Right kidney (tissue), 9 donors: ENCODE measurements at places on chromosomes 13 and 19.

GRCh38 chr13:83975655-83976165 is 93.4 kb upstream of the SLITRK1 start:
- no peak for DNase-seq

DNA sequence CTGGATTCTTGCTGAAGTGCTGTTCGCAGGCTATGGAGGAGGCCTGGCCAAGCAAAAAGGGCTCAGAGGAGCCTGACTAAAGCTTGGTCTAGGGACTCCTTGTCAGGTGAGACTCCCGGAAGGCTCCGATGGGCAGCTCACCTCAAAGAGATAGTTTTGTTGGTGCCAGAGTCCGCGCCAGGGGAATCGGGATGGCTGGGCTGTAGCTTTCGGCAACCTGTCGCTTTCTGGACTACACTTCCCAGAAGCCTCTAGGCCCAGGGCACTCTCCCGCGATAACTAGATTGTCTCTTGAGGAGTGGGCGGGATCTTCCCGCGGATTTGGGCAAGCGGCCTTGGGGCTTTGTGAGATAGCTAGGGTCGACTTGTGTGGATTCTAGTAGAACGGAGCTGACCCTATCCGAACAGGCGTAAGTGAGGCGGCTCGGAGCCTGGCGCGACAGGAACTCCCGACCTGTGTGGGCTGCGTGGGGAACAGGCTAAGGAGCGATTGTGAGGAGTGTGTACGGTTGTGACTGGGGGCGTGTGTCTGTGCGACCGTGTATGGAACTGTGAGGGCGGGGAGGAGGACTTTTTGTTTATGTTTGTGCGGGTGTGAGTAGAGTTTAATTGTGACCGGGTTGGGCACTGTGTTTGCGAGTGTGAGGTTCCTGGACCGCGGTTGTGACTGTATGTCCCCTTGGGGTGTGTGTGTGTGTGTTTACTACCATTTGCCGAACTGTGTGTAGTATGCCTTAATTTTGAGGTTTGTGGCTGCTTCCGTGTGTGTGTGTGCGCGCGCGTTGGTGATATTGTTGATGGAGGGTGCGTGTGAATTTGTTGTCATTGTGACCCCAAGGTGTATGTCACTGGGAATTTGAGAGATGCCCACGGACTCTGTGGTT is at the start of gene ZNF345:
ZNF345 (plus strand) TSS at position 318 of the 884 bp plus-strand sequence. CDS start 25,955 bp downstream, outside the sequence.
- peak; percentile 99 for DNase-seq

- DNase-seq = no peak
These were observed 2.7 kb downstream of the SIX5 start for GRCh38 chr19:45766296-45766868.

DNA sequence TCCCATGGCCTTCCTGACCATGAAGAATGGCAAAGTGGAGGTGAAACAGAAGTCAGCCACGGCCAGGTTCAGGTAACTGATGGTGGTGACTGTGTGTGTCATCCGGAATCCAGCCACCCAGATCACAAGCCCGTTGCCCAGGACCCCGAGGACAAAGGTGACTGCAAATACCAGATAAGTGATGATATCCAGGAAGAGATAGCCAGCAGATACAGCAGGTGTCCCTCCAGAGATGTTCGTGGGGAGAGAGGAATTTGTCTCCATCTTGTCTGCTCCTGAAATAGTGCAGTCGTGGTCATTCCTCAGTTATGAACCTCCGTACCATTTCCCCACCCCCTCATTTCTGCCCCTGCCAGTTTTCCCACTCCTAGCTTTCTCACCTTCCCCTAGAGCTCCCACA is 4.9 kb downstream of the FPR1 start:
- DNase-seq = no peak

DNA sequence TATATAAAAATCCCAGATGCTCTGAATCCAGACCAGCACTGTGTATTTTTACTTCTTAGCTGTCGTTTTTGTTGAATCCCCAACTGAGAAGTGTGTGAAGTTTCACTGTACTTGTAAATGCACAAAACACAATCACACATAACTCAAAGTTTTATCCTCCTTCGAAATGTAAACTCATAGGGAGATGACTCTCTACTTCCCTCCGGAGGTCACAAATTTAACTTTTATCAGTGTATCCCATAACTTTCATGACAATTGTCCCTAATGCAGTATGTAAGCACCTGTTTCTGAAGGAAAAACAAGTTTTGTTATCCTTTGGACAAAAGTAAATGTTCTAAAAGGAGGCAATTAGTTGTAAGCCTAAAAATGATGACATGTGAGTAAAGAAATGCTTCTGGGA is 665.0 kb upstream of the SLITRK6 start:
- DNase-seq = no peak

DNA sequence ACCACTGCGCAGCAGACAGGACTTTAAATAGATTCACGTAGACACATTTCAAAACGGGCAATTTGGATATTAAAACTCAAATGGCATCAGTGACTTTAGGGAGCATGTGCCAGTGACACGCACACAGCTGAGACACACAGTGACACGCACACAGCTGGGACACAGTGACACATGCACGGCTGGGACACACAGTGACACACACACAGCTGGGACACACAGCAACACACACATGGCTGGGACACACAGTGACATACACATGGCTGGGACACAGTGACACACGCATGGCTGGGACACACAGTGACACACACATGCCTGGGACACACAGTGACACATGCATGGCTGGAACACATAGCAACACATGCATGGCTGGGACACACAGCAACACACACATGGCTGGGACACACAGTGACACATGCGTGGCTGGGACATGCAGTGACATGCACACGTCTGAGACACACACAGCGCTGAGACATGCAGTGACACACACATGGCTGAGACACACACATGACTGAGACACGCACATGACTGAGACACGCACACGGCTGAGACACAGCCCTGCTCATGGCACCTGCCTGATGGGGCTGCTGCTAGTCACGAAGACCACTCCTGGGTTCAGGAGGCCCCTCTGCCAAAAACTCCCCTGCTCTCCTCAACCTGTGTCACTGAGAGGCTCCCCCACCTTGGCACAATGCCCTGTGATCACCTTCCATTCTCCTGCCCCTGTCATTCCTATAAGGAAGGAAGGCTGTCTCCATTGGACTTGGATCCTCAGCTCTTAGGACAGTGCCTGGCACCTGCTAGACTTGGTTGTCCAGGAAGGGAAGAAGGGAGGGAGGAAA is 52.5 kb downstream of the SOX1 start:
- no peak for DNase-seq

DNA sequence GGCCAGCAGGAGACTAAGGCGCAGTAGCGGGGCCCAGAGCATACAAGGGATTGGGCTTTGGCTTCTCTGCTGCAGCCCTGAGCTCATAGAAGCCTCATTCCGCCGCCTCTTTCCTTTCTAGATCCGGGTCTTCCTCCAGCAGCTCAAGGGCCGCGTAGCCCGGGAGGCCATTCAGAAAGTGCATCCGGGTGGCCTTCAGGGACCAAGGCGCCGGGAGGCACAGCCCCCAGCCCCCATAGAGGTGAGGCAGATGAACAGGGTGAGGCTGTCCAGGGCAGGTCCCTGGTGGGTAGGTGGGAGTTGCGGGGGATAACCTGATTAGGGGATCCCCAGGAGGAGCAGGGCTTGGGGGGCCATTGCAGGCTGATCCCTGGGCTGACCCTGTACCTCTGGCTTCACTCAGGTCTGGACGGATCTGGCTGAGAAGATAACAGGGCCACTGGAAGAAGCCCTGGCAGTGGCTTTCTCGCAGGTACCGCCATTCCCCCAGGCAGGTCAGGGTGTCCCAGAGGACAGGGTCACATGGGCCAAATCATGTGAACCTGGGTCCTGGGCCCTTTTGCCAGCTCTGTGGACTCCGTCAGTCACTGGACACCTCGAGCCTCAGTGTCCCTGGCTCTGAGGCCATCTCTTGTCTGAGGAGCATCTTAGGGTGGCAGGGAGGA is 1.3 kb downstream of the SNAPC2 start:
- DNase-seq = no peak

GRCh38 chr19:4028334-4029246 is 21.1 kb downstream of the PIAS4 start:
- no peak for DNase-seq

DNA sequence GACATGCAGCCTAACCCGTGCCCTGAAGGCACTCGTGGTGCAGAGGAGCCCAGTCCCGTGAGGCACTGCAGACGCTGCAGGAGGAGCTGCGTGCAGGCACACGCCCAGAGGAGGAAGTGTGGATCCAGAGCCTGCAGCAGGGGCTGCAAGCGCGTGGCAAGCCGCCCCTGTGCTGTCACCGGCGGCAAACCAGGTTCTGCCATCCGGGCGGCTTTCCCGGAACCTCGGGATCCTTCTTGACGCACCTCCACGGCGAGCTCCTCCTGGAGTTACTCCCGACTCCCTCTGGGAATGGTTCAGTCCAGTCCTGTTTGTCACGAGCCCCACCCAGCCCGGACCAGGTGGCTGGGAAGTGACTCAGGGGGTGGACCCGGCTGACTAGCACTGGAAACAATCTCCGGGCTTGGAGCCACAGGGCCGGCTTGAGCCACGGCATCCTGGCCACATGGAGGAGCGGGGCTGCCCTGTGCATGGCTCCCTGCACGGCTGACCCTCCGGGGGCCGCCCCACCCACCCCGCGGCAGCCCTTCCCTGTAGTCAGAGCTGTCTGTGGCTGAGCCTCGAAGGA is 10.2 kb downstream of the DPP9 start:
- DNase-seq = no peak

DNA sequence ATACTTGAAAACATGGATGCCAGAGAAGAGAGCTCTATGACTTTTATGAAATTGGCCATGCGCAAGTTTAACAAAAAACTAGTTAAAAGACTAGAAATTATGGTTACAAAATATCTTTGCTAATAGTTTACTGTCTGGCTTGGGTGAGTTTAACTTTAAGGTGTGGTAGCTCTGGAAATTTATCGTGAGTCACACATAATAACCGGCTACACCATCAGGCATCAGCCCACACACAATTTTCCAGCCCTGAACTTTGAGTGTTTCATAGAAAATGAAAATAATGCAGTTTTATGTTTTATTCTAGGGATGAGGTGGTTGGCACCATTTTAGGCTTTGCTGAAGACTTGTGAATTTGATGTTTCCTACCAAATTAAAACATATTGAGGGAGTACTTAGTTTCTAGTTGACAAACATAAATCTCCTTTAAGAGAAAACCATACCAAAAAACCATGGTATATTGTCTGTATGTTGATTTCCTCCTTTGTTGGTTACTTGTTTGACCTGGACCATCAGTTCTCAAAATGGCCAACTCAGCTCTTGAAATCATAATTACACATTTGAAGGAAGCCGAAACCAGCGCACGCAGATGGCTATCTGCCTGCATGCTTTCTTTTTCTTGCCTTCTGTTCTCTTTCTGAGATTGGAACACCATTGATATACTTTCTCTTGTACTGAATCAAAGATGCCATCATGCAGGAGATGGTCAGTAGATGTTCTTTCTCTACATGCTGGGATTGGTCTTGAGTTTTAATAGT is 125.1 kb downstream of the AKAP11 start:
- no peak for DNase-seq

GRCh38 chr13:100633461-100633860 is 41.1 kb downstream of the TMTC4 start:
- no peak for DNase-seq

GRCh38 chr13:55214841-55215345 is 1925.8 kb upstream of the PRR20A start:
- no peak for DNase-seq

DNA sequence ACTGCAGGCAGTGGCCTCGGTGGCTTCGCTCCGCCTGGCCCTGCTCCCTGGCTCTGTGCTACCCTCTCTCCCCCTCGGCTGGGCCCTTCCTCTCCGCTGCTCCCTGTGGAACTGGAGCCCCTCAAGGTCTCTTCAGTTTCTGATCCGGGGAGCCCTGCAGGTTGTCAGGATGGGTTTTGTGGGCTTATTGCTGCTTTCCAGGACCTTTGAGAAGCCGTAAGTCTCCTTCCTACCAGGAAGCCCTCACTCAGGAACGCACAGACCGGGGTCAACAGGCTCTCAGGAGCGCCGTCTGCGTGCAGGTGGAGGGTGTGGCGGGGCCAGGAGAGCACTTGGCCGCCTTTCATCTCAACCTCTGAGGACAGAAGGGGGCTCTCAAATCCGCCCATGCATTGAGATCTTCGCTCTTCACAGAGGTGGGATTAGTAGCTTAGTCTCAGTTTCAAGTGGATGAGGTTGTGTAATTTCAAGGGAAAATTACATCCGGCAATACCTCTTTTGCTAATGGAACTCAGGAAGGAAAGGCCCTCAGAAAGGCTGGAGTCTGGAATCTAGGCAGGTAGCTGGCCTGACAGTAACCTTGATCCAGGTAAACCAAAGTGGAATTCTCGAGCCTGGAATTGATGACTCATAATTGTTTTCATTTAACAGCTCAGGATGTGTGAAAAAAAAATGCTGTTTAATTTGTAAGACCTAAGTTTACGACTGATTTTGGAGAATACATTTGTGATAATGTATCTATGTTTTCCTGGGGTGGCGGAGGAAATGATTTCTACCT is 102.0 kb downstream of the ATP11A start:
- DNase-seq = no peak

DNA sequence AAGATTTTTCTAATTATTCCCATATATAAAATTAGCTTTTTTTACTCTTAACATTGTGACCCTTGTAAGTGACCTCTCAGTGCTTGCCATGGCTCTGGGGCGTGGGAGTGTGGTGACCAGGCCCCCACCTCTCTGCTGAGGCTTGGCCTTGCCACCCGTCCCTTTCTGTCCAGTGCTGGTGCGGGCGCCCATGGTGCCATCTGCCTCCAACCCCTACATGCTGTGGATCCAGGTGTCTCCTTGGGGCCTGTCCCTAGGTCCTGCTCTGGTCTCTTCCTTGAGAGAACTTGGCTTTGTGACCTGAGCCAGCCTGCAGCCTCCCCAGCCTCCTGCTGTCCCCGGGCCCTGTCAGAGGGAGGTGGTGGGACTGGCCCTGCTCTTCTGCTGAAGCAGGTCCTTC is 27.4 kb downstream of the TFDP1 start:
- DNase-seq = no peak

DNA sequence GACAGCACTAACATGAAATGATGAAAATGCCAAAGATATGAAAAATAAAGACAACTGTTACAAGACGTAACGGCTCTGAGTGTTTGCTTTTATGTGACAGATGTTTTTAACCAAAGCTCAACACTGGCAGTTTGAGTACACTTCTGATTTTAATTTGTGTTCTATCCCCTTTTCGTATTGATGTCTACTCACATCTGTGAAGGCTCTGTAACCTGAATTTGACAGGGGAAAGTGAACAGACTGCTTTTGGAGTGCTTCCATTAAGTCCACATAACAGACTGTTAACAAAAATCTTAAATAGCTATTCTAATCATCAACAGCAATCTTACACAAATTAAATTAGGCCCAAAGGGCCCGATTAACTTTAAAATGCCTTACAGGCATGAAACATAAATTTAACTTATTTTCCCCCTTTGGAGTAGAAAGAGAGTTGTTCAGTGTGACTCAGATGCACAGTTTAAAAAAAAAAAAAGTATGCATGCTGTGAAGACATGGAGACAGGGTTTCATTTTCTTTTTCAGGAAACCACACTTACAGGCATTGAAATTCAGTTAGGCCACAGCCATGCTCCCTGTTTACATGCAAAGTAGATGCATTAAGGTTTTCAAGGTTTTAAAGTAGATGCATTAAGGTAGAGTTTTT is 16.3 kb upstream of the RNASEH2B start:
- DNase-seq = no peak

- no peak for DNase-seq
These were observed 39.9 kb downstream of the MTMR6 start for GRCh38 chr13:25247360-25247759.

GRCh38 chr13:23470790-23471614 is 37.5 kb upstream of the SACS start:
- DNase-seq = peak; percentile 48
